Dorsolateral prefrontal cortex (tissue), 122 donors: ENCODE measurements at places on chromosomes 16 and 17.
A peak's percentile ranks its signal among the peaks of the same experiment; 100 is the strongest.

DNA sequence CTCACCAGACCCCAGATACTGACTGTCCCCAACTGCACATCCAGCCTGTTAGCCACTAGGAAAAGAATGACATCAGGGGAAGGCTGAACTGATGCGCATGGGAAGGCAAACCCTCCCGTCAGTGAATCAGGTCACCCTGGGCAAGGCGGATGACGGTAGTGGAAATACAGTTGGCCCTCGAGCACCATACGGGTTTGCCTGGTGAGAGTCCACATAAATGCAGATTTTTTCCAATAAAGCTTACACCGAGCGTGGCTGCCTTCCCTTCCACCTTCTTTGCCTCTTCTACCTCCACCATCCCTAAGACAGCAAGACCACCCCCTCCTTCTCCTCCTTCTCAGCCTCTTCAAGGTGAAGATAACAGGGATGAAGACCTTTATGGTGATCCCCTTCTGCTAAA is 236.1 kb upstream of the TNRC6C start:
- no peak for DNase-seq

- DNase-seq = peak; percentile 46
These were observed 89.7 kb downstream of the MGAT5B start for GRCh38 chr17:76957678-76958464.

GRCh38 chr16:50521246-50521900 is 26.8 kb upstream of the NKD1 start:
- no peak for DNase-seq

GRCh38 chr16:77705351-77705750 is 17.0 kb upstream of the NUDT7 start:
- no peak for DNase-seq

DNA sequence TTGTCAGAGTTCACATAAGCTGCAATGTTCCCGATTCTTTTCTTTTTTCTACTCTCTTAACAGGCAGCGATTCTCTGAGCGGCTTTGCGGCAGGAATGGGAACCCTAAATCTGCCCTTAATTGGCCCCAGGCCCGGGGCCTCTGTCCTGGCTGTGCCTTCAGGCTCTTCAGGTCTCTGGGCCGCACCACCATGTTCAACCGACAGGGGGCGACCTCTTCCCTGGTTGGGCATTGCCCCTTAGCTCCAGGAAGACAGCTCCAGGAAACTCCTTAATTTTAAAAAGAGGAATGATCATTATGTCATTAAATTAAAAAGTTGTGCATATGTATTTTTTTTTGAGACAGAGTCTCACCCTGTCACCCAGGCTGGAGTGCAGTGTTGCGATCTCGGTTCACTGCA is 20.3 kb downstream of the CACNG5 start:
- DNase-seq = no peak

- no peak for DNase-seq
These were observed 96.5 kb upstream of the NLRP1 start for GRCh38 chr17:5680766-5681165.

GRCh38 chr17:57612202-57613071 is 132.7 kb downstream of the CCDC182 start:
- DNase-seq = peak; percentile 2

DNA sequence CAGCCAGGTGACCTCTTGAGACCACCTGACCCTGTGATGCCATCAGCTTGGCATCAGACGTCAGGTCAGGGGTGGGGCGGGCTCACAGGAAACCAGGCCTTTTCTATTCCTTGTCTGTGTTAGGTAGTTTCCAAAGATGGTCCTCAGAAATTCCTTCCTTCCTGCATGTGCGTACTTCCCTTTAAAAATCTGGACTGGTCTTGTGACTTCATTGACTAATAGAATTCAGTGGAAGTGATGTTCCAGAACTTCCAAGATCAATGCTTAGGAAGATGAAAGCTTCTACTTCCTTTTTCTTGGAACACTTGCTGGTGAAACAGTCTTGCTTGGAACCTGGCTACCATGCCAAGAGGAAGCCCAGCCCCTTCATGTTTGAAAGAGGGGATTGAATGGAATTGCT is 10.0 kb upstream of the N4BP1 start:
- no peak for DNase-seq

- DNase-seq = no peak
These were observed 93.2 kb downstream of the CACNG3 start for GRCh38 chr16:24349320-24349719.
